Fibroblast of skin of scalp (primary cell): ENCODE measurements at places on chromosomes 16 and 17.

DNA sequence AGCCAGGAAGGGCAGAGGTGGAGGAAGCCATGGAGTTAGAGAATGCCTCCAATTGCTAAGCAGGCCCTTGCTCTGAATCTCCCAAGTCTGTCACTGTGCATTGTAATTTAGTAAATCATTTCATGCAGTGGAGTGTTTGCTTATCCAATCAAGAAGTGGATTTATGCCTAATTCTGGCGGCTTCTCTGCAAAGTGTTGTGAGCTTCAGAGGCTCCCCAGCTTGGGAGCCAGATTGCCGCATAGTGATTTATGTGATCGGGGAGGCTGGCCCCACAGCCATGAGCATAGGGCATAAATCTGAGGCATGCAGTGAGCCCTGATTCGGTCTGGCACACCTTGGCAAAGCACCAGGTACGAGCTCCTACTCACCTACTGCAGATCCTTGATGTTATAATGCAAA is 520.8 kb downstream of the HS3ST4 start:
- no peak for DNase-seq

GRCh38 chr16:14369734-14370598 is 260.1 kb downstream of the PARN start:
- no peak for DNase-seq

DNA sequence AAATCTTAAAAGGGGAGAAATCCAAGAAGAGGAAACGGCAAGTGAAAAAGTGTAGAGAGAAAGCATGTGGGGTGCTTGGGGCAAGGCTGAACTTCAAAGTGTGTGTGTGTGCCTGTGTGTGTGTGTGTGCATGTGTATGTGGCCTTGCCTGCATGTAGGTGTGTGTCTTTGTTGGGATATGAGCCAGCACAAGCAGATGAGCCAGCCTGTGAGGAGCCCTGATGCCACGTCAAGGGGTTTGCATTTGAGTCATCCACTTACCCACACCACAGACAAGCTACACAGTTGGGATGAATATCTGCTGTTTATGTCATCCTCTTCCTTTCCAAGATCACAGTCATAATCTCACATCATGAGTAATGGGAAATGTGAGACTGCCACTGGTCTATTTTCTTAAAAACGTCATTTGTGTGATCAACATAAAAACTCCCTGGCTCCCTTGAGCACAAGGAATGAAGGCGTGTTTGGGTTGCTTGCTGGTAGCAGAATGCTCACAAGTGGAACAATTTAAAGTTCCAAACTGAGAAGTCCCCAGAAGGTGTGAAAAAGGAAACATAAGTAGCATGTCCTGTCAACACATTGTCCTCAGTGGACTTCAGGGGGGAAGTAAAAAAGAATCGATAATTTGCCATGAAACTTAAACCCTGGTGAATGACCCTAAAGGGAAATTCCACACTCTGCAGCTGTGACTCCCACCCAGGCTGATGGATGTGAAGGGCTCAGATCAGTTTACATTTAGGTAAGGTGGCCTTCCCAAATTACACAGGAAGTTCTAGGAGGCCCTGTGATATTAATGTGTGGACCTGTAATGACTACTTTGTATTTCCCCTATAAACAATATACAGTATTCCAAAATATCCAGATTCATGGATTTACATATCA is 14.7 kb downstream of the KCTD19 start:
- DNase-seq: peak; percentile 99

- DNase-seq: no peak
Observed at GRCh38 chr17:8159459-8160223, 3.1 kb downstream of the VAMP2 start.

- DNase-seq: no peak
Observed at GRCh38 chr17:19322861-19323260, 39.7 kb downstream of the B9D1 start.

DNA sequence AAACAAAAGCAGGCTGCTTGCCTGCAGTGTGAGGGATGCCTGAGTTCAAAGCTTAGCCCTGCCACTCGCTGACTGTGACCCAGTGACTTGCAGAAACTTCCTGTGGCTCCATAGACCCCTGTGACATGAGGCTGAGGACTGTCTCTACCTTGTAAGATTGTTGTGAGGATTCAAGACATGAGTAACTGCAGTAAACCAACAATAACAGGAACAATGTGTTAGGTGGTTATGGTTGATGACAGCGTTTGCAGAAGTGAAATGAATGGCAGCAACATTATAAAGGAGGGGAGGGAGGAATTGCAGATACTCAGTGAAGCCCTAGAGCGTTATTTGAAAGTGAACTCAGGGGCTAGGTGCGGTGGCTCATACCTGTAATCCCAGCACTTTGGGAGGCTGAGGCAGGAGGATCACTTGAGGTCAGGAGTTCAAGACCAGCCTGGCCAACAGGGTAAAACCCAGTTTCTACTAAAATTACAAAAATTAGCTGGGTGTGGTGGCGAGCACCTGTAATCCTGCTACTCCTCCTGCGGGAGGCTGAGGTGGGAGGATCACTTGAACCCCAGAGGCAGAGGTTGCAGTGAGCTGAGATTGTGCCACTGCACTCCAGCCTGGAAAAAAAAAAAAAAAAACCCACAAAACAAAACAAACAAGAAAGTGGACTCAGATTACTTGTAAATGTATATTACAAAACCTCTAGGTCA is 33.5 kb upstream of the EMP2 start:
- no peak for DNase-seq

- peak; percentile 72 for DNase-seq
Observed at GRCh38 chr17:60817192-60817591, 139.5 kb downstream of the BCAS3 start.

DNA sequence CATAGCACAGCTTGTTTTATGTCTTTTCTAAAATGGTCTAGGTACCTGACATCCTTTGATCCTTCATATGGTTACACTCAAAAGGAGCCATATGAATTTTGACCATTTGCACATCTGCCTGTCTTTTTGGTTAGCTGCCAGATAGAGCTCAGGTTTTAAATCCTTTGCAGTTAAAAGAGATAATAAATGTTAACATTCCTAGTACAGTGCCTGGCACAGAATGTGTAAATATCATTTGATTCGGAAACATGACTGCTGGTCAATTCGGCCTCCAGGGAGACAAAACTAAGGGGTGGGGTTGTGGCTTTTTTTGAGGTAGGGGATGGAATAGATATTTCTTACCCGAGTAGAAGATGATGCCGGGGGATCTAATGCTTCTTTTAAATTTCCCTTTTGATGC is 64.2 kb downstream of the FTO start:
- no peak for DNase-seq

DNA sequence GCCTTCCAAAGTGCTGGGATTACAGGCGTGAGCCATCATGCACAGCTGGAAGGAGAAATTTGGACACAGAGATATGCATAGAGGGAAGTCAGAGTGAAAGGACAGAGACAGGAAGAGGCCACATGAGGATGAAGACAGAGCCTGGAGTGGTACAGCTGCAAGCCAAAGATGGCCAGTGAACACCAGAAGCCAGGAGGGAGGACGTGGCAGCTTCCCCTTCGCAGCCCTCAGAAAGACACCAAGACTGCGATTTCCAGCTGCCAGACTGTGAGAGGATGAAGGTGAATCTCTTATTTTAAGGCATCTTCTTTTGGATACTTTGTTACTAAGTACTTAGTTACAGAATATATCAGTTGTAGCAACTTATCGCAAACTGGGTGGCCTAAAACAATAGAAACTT is 60.5 kb upstream of the PLCG2 start:
- DNase-seq: no peak

DNA sequence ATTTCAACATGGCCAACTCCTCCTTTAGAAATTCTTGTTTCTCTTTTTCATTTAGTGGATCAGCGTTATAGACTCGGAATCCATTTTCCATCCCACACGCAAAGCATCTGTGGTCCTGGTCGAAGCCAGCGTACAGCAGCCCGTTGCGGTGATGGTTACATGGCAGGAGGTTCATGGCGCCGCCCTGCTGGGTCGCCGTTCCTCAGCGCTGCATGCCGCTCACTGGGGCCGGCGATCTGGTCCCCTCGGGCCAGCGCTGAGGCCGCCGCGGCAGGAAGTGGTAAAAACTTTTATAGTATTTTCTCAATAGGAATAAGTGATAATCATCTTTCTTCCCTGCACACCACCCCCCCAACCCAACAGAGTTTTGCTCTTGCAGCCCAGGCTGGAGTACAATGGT is 29.9 kb upstream of the RHOT1 start:
- DNase-seq: no peak

DNA sequence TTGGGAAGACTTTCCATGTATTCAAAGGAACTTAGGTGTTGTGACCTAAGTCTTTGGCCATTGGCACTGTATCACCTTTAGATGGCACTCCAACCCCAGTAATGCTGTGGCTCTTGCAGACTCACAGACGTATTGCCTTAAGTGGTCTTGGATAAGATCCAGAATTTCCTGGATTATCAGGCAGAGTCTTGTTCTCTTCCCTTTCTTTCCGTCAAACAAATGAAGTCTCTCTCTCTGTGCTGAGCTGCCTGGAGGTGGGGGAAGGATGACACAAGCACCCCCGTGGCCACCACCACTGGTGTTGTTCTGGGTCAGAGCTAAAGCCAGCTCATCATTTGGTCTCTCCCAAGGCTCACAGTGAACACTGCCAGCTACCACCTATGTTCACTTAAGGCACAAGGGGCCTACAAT is 789.9 kb upstream of the KIF2B start:
- peak; percentile 11 for DNase-seq

- peak; percentile 84 for DNase-seq
Observed at GRCh38 chr16:80899809-80900592, 95.6 kb upstream of the CDYL2 start.

- DNase-seq: no peak
Observed at GRCh38 chr16:55204069-55204468, 119.9 kb upstream of the IRX6 start.

GRCh38 chr17:44359458-44360143 is 4.1 kb downstream of the FAM171A2 start:
- DNase-seq: no peak

DNA sequence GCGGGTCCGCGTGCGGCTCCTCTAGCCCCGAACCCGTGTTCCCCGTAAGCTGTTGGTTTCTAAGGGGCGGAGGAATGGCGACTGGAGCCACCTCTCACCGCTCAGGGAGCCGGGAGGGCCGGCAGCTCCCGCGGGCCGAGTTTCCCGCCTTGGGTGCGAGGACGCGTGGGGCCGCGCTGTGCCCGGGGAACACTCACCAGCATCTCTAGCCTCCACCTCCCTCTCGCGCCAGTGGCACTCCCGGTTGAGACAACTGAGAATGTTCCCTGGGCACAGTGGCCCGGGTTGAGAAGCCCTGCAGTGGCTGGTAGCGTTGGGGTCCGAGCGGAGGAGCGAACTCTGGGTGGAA is 560 bp downstream of the TELO2 start:
- DNase-seq: no peak

DNA sequence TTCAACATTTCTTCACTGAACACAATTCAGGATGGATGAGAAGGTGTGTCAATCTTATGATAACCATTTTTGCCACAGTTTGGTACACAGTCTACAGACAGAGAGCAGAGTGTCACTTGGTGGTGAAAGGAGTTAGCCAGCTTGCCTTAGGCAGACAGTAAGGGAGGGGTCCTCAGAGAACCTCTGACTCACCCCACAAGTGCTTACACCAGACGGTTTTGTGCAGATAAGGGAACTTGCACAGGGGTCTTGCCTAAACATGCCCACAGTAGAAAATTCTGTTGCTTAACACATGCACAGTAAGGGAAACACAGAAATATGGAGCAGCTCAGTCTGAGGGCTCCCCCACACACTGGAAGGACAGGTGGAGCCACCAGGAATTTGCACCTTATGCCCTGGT is 204.5 kb upstream of the CDH8 start:
- DNase-seq: no peak

DNA sequence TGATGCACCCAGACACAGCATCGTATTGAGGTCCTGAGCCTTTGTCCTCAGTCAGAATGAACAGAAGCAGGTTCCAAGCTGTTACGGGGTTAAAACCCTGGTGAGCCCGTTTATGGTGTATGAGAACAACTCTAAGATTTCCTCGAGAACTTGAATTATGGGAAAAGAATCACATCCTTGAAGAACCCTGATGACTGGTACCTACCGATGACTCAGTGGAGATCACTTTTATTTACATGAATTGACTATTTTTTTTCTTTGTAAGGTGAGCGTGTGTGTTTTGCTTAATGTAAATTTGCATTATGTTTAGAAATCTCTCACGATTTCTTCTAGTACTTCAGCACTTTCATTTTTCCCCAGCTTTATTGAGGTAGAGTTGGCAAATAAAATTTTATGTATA is 3.3 kb upstream of the KRTAP4-4 start:
- no peak for DNase-seq

- DNase-seq: no peak
Observed at GRCh38 chr17:77087650-77088454, 52.9 kb upstream of the SEC14L1 start.

DNA sequence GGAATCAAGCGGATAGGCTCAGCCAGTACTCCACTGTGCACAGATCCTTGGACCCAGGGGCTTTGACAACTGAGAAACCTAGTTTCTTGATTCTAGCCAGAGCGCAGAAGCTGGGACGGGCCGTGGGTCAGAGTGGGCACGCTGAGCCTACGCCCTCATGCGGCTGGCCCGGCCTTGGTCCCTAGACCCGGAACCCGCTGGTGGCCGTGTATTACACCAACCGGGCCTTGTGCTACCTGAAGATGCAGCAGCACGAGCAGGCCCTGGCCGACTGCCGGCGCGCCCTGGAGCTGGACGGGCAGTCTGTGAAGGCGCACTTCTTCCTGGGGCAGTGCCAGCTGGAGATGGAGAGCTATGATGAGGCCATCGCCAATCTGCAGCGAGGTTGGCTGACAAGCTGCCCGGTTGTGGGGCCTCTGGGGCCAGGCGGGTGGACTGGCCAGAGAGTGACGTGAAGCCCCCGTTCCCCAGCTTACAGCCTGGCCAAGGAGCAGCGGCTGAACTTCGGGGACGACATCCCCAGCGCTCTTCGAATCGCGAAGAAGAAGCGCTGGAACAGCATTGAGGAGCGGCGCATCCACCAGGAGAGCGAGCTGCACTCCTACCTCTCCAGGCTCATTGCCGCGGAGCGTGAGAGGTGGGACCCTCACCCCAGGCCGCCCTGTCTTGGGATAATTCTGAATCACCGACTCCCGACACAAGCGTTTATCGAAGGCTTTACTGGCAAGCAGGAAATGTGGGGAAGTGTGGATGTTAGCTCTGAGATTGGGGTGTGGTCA is 946 bp downstream of the STUB1 start:
- DNase-seq: peak; percentile 14

GRCh38 chr16:56199164-56199563 is 7.9 kb downstream of the GNAO1 start:
- no peak for DNase-seq

GRCh38 chr17:2828397-2829038 is 32.3 kb downstream of the RAP1GAP2 start:
- peak; percentile 43 for DNase-seq

- DNase-seq: no peak
Observed at GRCh38 chr17:46738544-46738943, 79.9 kb downstream of the WNT3 start.
